ENCODE measurements at places on chromosomes 1 and 21.
A peak's percentile ranks its signal among the peaks of the same experiment; 100 is the strongest.

DNA sequence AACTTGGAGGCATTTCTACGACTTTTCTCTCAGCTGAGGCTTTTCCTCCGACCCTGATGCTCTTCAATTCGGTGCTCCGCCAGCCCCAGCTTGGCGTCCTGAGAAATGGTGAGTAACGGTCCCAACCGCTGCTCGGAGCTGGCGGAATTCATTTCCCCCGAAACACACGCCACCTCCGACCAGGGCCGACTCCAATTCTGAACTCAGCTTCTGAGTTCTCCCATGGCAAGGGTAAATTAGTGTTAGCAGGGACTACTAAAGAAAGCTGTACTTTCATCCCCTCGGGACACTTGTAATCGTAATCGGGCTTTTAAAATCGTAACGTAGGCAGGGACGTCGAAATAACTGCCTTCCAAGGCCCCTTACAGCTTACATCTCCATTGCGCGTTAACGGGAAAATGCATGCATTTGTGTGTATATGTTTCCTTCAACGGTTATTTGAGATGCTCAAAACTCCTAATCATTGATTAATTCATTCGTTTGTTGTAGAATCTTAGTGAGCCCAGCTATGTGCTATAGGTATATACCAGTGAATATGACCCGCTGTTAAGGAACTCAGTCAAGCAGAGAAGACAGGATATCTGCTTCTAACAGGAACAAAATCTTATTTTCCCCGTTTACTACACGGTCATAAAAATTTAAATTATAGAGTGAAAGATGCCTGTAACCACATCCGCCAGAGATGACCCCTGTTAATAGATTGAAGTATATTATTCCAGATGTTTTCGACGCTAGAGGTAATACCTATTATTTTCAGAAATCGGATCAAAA lies 472 bp downstream of the DTL start:
- DNase-seq: no peak

- DNase-seq: no peak
Measured at GRCh38 chr21:28516021-28516420, 476.7 kb downstream of the LTN1 start.

- DNase-seq: no peak
Measured at GRCh38 chr1:88813471-88813870, 77.9 kb downstream of the GTF2B start.

GRCh38 chr1:198701250-198701649 lies 62.4 kb downstream of the PTPRC start:
- no peak for DNase-seq

DNA sequence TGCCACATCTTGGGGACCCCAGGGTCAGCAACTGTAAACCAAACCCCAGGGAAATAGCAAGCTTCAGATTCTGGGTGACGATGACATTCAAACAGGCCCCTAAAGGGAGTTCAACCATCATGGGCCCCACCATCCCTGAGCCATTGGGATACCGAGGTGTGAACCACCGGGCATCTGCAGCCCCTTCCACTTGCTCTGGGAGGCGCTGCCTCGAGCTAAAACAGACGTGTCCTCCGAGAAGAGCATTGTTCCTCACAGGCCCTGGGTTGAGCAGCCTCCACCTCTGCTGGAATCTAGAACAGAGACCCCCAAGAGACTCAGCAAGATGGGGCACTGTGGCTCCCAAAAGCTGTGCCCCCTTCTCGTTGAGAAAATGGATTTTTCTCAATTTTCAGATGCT lies 19.0 kb upstream of the EFHD2 start:
- no peak for DNase-seq

DNA sequence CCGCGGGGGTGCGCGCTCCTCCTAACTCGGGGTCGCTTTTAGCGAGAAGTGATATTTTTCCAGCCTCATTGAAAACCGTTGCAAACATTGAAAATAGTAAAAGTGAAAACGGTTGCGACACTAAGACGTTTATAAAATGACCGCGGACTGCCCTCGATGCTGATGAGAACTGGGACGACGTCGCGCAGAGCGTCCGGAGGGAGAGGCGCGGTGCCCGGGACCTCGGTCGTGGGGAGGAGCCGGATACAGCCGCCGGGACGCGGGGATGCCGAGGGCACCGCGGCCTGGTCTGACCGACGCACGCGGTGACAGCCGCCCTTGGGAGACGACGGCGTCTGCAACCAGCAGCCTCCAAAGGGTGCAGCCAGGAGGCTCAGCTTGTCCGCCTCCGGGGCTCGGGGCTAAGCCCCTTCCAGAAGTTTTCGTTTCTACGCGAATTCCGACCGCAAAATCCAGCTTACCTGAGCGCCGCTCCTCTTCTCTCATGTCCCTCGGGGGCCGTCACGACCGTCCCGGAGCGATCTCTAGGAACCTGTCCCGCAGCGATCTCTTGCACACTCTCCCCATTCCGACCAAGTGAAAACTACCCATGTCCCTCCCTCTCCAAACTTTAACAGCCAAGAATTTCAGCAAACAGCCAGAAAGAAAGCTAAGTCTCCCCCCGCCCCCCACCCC lies 144.4 kb upstream of the ETS2 start:
- DNase-seq: no peak

GRCh38 chr1:175089136-175089718 lies 21.6 kb downstream of the TNN start:
- DNase-seq: no peak

DNA sequence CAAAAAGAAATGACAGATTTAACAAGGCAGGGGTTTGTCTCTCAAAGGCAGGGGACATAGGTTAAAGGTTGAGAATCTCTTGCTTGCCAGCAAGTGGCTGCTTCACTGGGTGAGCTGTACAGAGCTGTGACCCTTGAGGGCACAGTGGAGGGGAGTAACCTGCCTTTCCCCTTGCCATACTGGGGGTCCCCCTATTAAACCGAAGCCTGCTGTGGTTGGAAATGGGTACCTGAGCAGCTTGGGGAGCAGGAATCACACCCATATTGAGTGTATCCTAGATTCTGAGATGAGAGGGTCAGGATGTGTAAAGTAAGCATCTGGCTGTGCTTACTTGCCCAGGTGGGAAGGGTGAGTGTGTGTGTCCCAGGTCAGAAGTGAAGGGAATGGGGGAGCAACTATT lies 31.8 kb downstream of the WNT4 start:
- DNase-seq: no peak

DNA sequence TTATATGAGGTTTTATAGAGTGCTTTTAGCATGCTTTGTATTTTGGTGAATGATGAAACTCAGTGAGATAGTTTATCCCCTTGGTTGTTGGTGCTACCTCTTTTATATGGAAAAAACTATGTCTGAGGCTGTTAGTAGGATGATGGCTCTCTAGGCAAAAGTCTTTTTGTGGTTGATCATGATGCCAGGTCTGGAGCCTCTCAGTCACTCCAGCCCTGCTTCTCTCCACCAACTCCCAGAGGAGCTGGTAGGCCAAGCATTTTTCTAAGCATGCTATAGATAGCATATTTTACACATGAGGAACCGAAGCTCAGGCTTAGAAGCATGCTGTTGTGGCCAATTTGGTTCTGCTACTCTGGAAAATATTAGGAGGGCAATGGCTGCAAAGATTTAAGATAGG lies 82.2 kb downstream of the FMN2 start:
- no peak for DNase-seq

- peak; percentile 32 for DNase-seq
Measured at GRCh38 chr1:89754518-89754917, 66.3 kb upstream of the LRRC8D start.

GRCh38 chr1:218900615-218901014 lies 273.1 kb upstream of the LYPLAL1 start:
- no peak for DNase-seq

DNA sequence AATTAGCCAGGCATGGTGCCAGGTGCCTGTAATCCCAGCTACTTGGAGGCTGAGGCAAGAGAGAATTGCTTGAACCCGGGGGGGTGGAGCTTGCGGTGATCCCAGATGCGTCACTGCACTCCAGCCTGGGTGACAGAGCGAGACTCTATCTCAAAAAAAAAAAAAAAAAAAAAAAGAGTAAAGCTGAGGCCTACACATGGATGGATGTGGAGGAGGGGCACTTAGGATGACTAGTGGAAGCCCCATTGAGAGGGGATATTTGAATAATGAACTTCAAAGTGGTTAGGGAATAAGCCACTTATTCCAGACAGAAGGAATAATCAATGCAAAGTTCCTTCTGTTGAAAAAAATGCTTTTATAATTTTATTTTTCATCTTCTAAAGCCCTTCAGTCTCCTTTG lies 51.4 kb downstream of the PTBP2 start:
- no peak for DNase-seq

- DNase-seq: no peak
Measured at GRCh38 chr1:113434081-113434873, 44.0 kb downstream of the MAGI3 start.

GRCh38 chr1:161166669-161167548 lies 683 bp downstream of the PPOX start:
- DNase-seq: no peak

DNA sequence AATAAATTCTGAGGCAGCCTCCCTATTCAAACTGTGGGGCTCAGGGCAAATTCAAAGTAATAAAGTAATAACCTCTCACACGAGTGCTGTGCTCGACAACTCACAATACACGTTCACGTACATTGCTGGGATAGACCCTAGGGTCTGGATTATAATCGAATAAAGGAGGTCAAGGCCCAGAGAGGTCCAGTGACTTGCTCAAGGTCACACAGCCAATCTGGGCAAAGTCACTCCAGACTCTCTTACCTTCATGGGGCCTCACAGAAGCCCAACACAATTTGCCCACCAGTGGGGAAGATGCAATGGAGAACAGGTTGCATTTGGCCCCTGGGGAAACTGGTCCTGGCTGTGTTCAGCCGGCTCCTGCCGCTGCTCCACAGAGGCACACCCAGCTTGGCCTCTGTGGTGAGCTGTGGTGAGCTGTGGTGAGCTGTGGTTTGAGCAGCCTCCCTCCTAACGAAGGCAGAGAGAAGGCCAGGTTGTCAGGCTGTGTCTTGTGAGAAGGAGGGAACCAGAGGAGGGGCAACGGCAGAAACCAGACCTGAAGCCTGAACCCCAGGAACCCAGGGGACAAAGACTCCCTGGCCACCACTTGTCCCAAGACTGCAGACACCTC lies 35.1 kb downstream of the NUAK2 start:
- DNase-seq: no peak

GRCh38 chr1:93677729-93678128 lies 3.9 kb downstream of the BCAR3 start:
- no peak for DNase-seq

DNA sequence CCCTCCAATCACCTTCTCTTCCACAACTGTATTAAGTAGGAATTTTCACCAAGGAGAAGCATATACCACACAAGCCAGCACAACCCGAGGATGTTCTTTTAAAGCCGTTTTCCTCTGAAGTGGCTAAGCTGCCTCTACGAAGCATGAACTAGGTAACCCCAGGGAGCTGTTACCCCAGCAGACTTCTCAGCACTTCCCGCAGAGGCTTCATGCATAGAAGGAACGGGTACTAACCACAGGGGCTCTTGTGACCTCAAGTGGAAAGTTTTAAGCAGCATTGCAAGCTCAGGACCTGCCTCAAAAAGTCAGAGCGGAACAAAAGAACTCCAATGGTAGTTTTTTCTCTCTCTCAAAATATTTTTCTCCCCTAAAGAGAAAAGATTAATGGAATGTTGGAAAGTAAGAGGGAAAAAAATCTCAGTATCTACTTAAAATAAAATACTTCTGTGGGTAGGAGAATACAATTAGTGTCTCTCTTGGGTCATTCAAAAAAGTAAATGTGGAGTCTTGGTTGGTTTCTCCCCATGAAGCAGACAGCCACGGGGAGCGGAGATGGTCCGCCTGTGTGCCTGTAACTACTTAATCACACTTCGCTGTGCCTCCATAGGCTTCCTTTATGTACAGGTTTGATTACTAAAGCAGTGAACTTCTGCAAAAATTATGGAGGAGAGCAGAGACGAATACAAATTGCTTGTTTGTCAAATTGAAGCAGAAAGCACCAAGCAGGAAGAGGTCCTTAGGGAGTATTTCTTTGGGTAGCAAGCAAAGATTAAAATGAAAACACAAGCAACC lies 40.9 kb downstream of the STX6 start:
- no peak for DNase-seq

GRCh38 chr1:106747791-106748190 lies 308.7 kb upstream of the PRMT6 start:
- DNase-seq: no peak

GRCh38 chr1:184518736-184519357 lies 132.0 kb downstream of the C1orf21 start:
- DNase-seq: no peak

GRCh38 chr1:84855168-84855567 lies 37.8 kb downstream of the LPAR3 start:
- no peak for DNase-seq

DNA sequence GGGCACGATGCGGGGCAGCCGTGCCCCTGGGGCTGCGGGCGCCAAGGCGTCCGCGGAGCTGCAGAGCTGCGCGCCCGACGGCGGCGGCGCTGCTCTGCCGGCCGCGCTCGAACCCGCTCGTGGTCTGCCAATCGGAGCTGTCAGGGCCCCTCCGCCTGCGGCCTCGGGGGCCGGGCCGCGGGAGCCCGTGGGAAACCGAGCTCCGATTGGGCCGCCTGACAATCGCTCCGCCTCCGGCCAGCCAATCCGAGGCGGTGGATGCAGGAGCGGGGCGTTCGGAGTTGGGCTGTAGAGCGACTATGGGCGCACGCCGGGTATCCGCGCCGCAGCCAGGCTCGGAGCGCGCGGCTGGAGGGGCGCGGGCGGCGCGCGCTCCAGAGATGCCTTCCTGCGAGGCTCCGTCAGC lies 100.5 kb upstream of the SOD1 start:
- DNase-seq: peak; percentile 96

DNA sequence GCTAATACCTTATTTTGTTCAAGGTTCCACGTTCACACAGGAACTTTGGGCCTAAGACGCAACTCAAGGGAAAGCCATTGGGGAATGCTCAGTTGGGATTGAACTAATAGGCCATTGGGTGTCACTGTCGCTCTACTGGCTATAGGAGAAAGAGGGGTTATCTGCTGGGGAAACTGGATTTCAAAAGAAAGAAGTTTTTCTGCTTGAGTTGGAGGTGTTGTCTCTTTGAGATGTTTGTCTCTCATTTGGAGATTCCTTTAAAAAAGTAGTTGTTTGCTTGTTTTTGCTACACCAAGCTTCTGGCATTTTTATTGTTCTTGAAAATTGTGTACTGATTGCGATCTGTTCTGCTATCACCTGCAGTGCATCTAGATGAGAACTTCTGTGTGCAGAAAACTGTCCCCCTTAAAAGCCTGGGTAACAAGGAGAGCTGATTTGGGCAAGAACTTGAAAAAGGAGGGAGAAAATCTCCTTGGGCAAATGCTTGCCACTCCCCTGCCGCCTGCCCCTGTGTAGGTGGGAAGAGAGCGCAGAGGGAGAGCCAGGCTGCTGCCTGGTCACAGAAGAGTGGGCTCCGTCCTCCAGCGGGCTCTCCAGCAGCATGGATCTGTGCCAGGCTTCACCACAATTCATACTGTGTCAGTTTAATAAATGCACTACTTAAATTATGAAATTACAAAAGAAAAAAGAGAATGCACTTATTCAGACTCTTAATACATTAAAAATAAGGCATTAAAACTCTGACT lies 39.9 kb downstream of the PEX14 start:
- no peak for DNase-seq

All from putamen (tissue), 1 donor.